ENCODE measurements at places on chromosomes 3 and 15. TPM values are rescaled to one million over a fixed set of nuclear protein-coding genes. Genes with fewer than 3 reads are reported as not detected.

Gene GPR149
- not detected for total RNA-seq

Gene IVD
- 44.6 TPM for total RNA-seq

Gene CFAP100
- total RNA-seq, result 2.3 TPM

Gene KY
- total RNA-seq, result not detected

Gene ITGA11
- total RNA-seq, result not detected

Gene TUBGCP4
- 35.7 TPM for total RNA-seq

Gene MITF
- total RNA-seq, result not detected

Gene MLF1
- 6.0 TPM for total RNA-seq

Gene P2RY12
- not detected for total RNA-seq

Gene RAD54L2
- 7.4 TPM for total RNA-seq

Gene DUOX2
- total RNA-seq, result 0.08 TPM

Gene SPTBN5
- total RNA-seq, result 1.6 TPM

Gene SEMA3B
- total RNA-seq, result 94.2 TPM

Gene ALDH1A2
- 0.25 TPM for total RNA-seq

Gene KLHL6
- total RNA-seq, result not detected

Gene IQCF6
- total RNA-seq, result not detected

Gene MYZAP
- total RNA-seq, result 7.7 TPM

Gene GP9
- total RNA-seq, result not detected

Gene U2SURP
- total RNA-seq, result 50.4 TPM

Gene PIERCE2
- 0.86 TPM for total RNA-seq

Gene MME
- total RNA-seq, result 0.03 TPM

Gene MB21D2
- total RNA-seq, result 3.0 TPM

Gene KCNH8
- total RNA-seq, result 0.03 TPM

Gene CEP19
- 0.15 TPM for total RNA-seq

Gene CHRM5
- total RNA-seq, result not detected

Gene NEO1
- 10.4 TPM for total RNA-seq

Gene GOLGA8R
- not detected for total RNA-seq

Gene FOXB1
- total RNA-seq, result 0.05 TPM

Gene INSYN1
- total RNA-seq, result not detected

Gene CAV3
- not detected for total RNA-seq

Gene ACOX2
- not detected for total RNA-seq

Gene CNTN6
- not detected for total RNA-seq

Gene MELTF
- total RNA-seq, result 15.3 TPM

Gene ITIH1
- total RNA-seq, result 0.08 TPM

Gene GNAT1
- total RNA-seq, result not detected

Gene CHRNA7
- 2.4 TPM for total RNA-seq

Gene KIF23
- 82.2 TPM for total RNA-seq

Gene GOLGA6L4
- total RNA-seq, result 0.48 TPM

Gene MCF2L2
- 0.05 TPM for total RNA-seq

Gene CD47
- 39.0 TPM for total RNA-seq

Gene EFCC1
- total RNA-seq, result 0.25 TPM

Gene C3orf33
- total RNA-seq, result 1.1 TPM

Gene IL16
- total RNA-seq, result not detected

Gene GUCA1C
- total RNA-seq, result not detected
